Hematopoietic multipotent progenitor cell treated with erythropoietin and hydrocortisone succinate and interleukin-3 and kit ligand, for 17 days (in vitro differentiated cells): ENCODE measurements at places on chromosomes 4 and X.

GRCh38 chr4:103002551-103002950 is 17.0 kb downstream of the SLC9B1 start:
- DNase-seq, result no peak

DNA sequence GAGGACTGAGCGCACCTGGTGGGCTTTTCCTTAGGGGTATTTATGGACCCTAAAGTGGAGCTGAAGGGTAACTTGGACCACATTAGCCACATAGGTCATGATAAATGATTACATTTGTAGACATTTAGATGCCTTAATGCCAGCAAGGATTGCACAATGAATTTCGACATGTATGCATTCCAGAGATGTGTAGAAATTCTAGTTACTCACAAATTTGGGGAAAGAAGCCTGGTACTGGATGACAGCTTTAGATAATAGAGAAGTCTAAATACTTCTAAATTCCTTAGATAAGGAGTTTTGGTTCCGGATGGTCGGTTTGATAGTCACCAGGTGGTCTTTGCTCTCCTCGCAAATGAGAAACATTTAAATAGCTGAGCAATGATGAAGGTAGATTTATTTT is 609.5 kb upstream of the PRKX start:
- DNase-seq, result no peak

- no peak for DNase-seq
Measured at GRCh38 chr4:108783665-108784463, 21.0 kb upstream of the ETNPPL start.

DNA sequence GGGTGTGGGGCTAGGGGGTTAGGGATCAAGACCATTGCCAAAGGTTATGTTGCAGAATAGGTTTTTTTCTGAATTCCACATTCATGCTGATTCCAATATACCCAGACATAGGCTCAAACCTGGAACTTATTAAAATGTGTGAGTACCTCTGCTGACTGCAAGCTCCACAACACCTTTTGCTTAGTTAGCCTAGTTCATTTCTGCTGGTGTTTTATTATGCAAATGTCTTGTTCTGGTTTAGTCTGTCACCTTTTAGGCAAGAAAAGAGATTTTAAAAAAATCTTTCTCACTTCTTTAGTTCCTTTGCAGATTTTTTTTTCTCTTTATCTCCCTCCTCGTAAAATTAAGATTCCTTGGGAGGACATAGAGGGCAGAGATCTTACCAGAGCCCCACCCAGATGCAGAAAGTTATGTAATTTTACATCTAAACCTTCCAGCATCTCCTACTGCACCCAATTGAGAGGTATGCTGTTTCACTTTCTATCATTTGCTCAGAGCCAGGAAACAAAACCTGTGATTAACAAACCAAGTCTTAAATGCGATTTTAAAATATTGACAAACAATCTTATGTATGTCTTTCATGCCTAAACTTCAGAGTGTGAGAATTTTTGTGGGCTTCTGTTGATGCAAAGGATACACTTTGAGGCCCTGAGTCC is 190.7 kb upstream of the CLNK start:
- DNase-seq, result no peak

DNA sequence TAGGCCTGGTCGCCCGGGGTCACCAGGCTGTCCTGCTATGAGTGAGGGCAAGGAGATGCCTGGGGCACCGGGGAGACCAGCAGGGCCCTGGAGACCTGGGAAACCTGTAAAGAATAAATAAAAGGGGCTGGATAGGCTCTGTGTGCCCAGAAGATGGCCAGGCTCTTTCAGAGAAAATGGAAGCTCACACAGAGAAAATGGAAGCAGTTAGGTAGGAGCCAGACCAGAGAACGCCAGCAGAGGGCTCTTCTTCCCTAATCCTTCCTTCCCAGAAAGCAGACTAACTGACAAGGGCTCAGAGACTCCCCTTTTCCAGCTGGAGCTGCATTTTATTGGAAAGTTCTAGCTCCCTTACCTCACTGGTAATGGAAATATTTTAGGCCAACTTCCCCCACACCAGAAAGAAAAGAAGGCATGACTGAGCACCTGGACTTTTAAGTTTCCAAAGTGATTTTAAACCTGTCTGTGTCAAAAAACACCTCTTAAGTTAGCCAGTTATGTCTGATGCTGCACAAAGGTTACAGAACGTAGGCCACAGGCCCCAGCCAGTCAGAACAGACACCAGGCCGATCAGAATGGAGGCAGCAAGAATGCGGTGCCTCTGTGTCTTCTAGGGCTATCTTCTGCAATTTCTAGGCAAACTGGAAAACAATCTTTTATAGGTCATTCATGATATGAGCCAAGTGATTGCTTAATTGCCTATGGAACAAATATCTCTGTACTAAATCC is 74.0 kb downstream of the ATG4A start:
- no peak for DNase-seq

GRCh38 chr4:29559286-29559685 is 1160.9 kb upstream of the PCDH7 start:
- DNase-seq, result no peak

- no peak for DNase-seq
Measured at GRCh38 chr4:88162626-88163025, 4.2 kb upstream of the ABCG2 start.

DNA sequence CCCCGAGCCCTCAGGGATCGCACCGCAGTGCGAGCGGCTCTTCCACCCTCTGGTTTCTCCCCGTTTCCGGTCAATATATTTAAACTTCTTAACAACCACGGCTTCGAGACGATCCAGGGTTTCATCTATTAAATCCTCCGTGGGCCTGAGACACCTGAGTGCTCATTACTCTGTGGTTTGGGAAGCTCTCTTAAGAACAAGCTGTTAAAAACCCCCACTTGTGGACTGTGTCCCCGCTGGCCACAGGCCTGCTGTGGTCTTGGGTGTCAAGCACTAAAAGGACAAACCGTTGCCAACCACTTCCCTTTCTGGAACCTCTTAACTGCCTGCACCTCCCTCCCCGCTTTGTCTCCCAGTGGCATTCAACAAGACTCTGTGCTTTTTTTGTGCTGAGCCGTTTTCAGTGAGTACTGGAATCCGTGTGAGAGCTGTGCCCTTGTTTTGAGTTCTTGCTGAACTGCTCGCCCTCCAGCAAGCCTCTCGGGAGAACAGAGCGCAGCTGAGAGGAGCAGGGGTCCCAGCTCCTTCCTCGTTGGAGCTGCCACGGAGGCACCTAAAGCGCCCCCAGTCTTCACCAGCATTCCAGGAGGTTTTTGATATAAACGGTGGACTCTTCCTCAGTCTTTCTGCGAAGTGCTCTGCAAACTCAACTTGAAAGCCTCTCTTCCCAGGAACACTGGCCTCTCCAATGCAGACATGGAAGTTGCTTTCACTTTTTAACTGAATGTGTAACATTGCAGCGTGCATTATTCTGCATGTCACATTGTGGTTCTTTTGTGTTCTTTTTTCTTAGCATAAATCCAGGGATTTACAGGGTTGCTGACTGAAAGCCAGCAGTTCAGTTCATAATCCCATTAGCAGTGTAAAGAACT is 691 bp upstream of the IGFBP7 start:
- DNase-seq, result no peak

DNA sequence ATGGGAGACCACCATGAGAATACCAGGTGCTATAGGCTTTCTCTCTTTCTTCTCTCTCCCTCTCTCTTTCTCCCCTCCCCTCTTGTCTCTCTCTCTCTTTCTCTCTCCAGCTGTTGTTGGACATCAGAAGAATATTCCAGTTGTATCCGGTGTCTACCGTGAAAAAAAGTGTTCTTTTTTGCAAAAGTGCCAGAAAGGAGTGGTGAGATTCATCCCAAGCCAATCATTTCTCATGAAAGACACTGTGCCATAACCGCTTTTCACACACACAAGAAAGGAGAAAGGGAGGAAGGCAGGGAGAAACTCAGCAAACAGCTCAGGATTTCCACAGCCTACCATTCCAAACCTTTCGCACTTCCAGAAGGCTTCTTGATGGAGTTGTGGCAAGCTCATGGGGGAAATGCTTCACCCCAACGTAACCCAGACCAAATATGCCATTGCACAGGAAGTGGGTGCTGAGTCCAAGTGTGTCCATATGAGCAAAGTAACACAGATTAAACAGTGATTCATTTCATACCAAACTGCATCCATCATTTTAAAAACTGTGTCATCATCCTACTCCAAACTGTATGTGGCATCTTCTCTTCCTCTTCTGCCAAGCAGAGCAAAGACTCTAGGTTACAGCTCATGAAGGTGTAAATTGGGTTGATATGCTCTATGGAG is 224.0 kb downstream of the APBB2 start:
- DNase-seq, result no peak
